ENCODE measurements at places on chromosomes 2 and 18.

DNA sequence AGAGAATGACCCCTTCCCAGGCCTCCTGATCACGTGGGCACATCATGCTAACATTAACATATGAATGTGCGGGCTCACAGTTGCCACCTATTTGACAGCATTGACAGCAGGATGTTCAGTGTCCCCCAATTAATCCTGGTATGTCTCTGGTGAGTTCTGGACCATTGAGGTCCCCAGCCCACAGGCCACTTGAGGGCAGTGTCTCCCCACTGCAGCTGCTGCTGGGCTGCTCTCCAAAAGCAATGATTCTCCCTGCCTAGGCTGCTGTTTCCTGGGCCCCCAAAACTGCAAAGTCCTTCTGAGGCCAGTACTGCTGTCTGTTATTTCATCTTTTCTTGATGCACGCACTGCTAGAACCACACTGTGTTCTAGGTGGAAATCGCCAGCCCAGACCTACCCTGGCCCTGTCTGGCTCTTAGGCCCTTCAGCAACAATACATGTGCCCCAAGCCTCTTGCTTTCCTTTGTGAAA is 52.7 kb upstream of the MAPK4 start:
- DNase-seq: peak; percentile 16

GRCh38 chr18:32815881-32816280 is 43.1 kb upstream of the KLHL14 start:
- no peak for DNase-seq

- peak; percentile 30 for DNase-seq
These were observed 278.0 kb downstream of the NEDD4L start for GRCh38 chr18:58321986-58322385.

DNA sequence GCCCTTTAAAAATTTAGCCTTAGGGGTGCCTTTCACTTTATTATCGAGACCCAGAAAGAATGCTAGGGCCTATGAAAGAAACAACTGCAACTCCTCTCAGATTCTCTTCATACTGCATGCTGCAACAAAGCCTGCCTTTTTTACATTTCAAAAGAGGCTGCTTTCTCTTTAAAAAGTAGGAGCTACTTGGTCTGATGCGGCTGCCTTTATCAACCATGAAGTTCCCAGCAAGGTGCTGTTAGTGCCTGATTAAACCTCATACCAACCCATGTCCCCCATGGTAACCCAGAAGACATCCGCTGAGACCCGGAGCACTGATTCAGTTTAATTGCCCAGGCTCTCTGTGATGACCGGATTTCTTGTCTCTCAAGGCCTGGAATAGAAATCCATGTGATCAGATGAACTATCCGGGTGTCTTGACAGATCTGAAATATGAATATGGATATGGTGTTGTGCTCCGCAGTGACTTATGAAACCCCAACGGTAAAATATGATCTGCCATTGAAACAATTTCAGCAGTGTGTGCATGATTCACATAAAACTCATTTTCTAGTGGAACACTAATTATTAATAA is 368.3 kb downstream of the ZNF521 start:
- DNase-seq: no peak

- DNase-seq: no peak
These were observed 24.7 kb downstream of the LYPD6B start for GRCh38 chr2:149063177-149063576.

- no peak for DNase-seq
These were observed 570 bp downstream of the SCRN3 start for GRCh38 chr2:174395969-174396630.

- no peak for DNase-seq
These were observed 1407.4 kb downstream of the SUCLG1 start for GRCh38 chr2:83051538-83052170.

GRCh38 chr18:13923221-13923620 is 7.9 kb upstream of the MC2R start:
- DNase-seq: no peak

GRCh38 chr2:134282629-134283400 is 28.9 kb downstream of the MGAT5 start:
- DNase-seq: no peak

DNA sequence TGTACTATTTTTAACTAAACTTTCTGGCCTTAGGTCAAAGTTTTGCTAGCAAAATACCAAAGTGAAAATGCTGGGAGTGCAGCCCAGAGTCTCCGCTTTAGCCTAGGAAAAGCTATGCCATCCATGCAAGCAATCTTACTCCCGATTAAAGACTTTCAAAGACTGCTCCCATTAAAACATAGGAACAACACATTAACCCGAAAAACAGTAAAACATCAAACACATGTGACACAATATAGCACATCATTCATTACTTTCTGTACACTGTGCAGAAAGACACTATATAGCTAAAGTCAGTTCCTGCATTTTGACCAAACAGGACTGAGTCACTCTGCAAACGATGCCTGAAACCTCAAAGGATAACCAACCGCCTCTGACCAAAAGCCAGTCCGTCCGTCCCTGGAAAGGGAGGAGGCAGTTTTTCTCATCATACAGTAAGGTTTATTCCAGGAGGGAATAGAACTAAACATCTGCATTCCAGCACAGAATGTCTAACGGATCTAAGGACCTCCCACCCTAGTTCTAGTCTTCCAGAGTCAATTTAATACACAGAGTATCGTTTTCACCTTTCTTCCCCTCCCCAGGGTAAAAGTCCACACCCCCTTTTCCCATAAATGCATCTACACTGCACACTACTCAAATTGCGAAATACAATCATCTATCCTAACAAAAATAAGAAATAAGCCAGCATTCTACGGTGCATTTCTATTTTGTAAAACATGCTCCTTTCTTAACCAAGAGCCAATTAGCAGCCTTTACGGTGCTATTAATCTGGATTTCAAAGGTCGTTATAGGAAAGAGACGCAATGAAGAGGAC is 1.7 kb downstream of the ROCK2 start:
- no peak for DNase-seq

DNA sequence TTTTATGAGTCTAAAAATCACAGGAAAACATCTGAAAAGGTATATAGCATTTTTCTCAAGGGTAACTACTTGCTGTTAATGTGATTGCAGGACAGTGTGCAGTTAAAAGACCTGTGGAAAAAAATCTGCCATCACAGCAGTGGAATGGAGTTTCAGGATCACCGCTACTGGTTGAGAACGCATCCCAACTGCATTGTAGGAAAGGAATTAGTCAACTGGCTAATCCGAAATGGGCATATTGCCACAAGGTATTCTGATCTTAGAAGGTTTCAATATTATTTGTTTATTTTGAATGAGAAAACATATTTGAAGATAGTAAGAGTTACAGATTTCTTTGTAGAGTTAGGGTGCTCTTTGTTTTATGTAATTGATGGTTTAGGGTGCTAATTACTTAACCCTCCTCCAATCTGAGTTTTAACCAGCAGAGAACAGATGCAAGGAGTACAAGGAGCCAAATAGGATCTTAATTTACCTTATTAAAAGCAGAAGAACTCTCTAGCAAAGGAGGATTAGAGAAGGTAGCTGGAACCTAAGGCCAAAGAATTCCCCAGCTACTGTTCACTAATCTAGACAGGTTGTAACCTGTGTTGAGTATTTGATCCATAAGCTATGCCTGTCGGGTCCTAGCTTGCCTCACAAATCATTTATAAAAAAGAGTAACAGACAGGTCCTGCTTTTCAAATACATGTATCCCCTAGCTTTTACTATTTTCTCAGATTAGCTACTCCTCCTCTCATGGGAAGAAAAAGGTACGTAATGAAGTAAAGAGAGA is 35.0 kb downstream of the PIKFYVE start:
- no peak for DNase-seq

DNA sequence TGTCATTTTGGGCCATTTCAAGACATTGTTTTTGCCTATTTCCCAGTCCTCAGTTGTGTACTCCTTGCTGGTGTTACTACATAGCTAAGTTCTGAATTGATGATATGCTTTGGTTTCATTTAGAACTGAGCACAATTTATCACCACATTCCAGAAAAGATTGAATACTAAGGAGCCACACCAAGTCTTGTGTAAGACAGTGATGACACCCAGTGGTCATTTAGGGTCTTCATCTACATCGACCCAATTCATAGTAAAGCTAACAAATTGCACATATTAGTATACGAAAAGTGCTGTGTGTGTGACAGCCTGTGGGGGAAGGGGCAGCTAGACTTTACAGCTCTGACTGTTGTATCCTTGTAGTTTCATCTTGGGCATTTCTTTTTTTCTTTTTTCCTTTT is 10.9 kb upstream of the DLX2 start:
- DNase-seq: no peak

DNA sequence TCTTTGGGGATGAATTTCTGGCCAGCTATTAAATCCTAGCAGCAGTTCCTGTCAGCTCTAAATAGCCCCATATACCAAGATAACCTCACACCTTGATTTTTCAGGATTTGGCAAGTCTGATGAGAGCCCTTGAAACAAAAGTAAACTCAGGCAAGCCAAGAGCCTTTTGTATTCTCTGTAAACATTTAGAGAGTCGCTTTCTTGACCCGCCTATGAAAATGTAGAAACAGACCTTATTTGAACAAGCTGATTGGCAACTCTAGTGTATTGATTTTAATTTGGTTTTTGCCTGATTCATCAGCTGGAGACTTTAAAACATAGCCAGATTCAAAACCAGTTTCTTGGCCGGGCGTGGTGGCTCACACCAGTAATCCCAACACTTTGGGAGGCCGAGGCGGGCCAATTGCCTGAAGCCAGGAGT is 43.4 kb downstream of the CABLES1 start:
- no peak for DNase-seq

Data from uterus (tissue), 4 donors.